Activated naive CD4-positive, alpha-beta T cell treated with anti-CD3 and anti-CD28 coated beads, Interleukin-2, amount 10 ng/mL, durations not matched to agents 5 hours and 36 hours (primary cell): ENCODE measurements at places on chromosomes 2 and 18. TPM values are rescaled to one million over a fixed set of nuclear protein-coding genes. Genes with fewer than 3 reads are reported as not detected.

Gene CXCR1
- 0.28 TPM for total RNA-seq

Gene SKOR2
- not detected for total RNA-seq

Gene ERBB4
- total RNA-seq: not detected

Gene TRIM43
- total RNA-seq: not detected
